ENCODE measurements at places on chromosomes 16 and 17.

DNA sequence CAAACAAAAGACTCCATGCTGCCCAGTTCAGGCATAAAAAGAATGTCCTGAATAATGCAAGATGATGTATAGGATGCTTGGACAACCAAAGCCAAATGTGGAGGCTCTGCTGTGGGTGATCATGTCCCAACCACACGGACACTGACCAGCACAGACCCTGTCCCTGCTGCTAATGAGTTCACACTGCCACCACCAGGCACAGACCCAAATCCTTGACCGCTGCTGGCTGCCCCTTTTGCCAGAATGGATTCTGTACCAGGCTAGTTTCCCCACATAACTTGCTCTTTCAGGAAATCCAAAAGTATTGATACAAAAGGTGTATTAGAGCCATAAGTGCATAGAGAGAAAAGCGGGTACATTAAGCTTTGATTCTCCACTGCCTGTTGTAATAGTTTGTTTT is 60.9 kb downstream of the XYLT1 start:
- DNase-seq, result no peak

- DNase-seq, result no peak
Observed at GRCh38 chr17:29650396-29650795, 27.7 kb upstream of the CORO6 start.

- no peak for DNase-seq
Observed at GRCh38 chr16:12459391-12460063, 344.2 kb downstream of the CPPED1 start.

DNA sequence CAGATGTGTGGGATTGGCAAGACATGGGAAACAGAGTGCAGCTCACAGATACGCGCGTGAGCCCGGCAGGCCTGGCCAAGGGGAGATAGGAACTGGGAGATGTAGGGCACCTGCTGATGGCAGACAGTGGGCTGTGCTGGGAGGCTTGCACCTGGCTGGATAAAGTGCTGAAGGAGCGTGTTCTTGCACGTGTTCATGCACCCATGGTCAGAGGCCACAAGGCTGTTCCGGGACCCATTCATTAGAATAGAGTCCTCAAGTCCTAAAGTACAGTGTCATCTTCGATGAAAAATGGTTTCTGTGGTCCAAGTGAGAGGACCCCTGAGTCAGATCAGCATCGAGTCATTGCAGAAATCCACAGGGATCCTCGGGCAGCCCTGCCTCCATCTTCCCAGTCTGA is 236.4 kb downstream of the CCDC182 start:
- DNase-seq, result no peak

DNA sequence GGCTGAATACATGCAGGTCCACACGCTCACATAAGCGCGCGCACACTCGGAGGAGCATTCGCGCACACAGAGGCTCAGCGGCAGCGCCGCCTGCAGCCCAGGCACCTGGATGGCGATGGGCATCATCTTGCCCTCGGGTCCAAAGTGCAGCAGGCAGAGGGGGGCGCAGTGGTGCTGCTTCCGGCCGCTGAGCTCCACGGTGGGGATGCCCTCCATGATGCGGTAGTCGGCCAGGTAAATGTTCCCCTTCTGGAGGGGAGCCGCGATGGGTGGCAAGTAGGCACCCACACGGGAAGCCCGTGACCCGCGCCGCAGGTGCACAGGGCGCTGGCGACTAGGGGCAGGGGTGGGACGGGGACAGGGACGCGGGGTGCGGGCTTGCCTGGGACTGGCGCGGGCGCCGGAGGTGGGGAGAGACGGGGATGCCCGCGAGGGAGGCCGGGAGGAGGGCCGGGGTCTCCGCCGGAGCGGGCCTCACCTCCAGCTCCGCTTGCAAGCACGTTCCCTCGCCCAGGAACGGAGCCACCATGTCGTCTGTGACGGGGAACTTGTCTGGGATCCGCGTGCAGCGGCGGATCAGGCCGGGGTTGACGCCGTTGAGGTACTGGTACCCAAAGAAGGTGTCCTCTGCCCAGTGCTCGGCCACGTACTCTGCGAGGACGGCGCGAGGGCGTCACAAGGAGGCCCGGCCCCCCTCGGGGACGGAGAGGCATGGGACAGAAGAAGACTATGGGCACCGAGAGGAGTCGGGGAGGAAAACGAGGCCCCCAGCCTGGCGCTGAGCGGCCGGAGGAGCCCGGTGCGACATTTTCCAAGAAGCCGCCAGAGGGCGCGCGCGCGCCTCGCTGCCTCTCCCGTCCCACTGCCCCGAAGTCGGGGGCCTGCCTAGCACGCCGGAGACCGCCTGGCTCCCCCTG is 8.0 kb downstream of the ALOX12B start:
- peak; percentile 88 for DNase-seq

GRCh38 chr17:41474863-41475262 is 6.1 kb downstream of the KRT35 start:
- no peak for DNase-seq

DNA sequence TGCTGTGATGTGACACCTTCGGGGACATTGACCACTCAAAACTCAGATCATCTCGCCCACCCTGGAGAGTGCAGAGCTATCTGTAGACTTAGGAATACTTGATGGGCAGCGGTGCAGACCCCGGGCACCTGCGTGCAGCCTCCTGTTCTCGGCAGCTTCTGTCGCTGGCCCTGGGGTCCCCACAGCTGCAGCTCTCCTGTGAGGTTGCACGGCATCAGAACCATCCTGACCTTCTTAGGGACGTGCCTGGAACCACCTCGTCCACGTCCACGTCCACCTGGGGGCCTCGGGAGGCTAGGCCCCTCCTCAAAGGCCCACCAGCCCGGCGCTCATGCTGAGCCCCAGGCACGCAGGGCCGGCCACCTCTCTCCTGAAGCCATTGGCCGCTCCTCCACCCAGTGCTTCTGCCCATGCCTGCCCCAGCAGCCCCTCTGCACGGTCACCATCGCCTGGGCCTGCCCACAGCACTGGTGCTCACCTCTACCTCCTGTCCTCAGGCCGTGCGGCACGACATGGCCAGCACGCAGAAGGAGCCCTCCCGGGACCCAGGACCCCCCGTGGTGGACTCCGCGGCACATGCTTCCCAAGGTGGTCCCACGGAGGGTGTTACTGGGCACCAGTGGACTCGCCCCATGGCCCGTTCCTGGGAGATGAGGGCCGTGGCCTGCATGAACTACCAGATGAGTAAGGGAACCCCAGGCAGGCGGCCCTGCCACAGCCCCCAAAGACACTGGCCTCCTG is 2.3 kb upstream of the WFIKKN1 start:
- DNase-seq, result no peak

- DNase-seq, result no peak
Observed at GRCh38 chr17:14997290-14997689, 267.8 kb downstream of the PMP22 start.

- no peak for DNase-seq
Observed at GRCh38 chr17:47999582-47999981, 28.7 kb downstream of the CDK5RAP3 start.

GRCh38 chr16:14354561-14355351 is 275.3 kb downstream of the PARN start:
- DNase-seq, result no peak

GRCh38 chr17:36889770-36890349 is 47.4 kb upstream of the LHX1 start:
- no peak for DNase-seq

DNA sequence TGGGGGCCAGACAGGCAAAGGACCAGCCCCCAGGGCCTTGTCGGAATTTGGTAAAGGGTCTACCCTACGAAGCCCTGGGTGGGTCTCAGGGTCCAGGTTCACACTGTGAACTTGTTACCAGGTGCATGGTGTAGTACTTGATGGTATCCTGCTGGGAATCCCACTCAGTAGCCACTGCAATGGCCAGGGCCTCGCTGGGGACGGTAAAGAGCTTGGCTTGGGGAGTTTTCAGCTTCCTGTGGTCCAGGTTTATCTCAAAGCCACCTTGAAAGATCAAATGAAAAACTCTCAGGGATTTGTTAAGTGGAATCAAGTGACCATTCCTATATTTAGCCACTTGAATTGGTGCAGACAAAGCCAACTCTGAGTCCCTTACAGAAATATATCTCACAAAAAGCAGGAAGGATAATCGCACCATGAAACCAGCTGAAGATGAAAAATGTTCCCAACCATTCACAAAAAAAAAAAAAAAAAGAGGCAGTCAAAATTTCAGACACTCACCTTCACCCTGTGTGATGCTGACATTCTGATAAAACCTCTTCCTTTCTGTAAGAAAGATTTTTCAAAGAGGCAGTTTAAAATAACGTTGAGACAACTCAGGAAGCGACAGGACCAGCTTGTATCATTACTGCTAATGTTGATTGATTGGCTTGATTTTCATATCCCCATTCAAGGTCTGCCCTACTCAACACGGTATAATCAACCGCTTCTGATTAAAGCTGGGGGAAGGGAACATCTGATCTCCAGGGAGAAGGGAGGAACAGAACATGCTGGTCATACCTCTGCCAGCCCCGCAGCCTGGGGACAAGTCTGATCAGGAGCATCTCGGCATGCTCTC is 10.6 kb downstream of the ATPAF2 start:
- no peak for DNase-seq

GRCh38 chr17:40071313-40072039 is 8.7 kb downstream of the THRA start:
- peak; percentile 16 for DNase-seq

- peak; percentile 89 for DNase-seq
Observed at GRCh38 chr16:2468233-2468724, 2.8 kb upstream of the NTN3 start.

DNA sequence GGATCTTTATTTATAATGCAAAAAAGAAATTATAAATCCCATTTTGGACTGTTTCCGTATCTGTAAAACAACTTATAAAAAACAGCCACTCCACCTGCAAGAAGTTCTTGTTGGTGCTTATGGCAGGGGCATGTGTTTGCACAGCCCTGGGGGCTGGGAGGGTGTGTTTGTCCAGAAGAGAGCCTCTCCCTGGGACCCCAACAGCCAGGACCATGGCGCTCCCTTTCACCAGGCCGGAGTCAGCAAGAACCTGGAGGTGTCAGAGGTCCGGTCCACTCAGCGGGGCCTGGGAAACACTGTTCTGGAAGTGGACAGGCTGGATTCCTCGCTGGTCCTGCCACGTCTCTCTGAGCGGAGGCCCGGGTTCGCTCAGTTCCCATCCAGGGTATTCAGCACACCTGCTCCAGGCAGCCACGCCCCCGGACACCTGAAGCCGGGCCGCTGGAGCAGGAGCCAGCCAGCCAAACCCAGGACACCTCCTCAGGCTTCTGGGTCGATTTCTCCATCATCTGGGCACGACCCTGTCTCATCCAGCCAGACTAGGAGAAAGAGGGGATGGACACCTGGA is 18.9 kb upstream of the GINS2 start:
- DNase-seq, result peak; percentile 2

DNA sequence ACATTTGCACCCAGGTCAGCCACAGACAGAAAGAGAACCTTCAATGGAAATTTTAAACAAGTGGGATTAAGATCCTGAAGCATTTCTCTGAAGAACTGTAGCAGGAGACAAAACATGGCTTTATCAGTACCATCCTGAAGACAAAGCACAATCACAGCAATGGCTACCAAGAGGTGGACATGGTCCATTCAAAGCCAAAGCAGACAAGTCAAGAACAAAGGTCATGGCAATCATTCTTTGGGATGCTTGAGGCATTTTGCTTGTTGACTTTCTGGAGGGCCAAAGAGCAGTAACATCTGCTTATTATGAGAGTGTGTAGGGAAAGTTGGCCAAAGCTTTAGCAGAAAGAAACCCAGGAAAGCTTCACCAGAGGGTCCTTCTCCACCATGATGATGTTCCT is 248.2 kb downstream of the TOX3 start:
- no peak for DNase-seq

DNA sequence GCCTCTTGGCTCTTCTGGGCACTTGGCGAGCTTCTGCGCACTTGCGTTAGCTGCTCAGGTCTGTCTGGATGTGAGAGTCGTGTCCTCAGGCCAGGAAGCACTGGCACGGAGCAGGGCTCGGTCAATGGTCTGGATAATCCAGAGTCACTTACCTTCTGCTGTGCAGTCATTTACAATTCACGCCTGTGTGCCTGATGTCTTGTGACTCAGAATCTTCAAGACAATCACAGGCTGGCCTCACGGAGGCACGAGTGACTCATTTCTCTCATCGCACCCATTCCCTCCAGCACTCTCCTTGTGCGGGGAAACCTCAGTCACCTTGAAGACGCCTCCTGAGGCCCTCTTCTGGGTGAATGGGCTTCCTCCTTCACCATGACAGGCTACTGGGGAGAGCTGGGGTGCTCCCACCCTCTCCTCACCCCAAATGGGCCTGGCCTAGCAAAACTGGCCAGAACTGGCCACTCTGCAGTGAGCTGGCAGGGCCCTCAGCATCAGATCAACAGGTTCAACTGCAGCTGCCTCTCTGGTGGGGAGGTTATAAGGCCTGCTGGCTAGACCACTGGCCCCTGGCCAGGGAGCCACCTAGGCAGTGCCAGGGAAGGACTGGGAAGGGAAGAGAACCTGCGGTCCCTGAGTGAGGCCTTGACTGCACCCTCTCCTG is 1.9 kb upstream of the CAPN15 start:
- no peak for DNase-seq

DNA sequence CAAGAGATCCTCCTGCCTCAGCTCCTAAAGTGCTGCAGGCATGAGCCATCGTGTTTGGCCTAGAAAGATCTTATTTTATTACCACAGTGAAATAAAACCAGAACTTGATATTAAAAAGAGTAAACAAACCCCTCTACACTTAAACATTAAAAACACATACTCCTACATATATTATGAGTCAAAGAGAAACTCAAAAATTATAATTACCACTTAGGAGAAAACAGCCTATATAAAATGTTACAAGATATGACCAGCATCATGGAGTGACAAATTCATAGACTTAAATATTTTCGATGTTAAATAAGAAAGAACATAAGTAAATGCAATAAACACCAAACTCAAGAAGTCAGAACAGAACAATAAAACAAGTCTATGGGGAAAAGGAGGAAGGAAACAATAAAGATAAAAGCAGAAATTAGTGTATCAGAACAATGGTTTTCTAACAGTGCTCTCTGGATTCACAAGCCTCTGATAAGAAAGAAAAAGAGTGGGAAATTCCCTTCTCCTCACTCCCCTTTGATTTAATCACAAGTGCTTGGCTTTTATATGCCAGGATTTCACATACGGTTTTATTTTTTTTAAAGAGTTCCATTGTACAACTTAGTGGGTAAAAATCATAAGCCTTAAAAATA is 23.0 kb downstream of the SKAP1 start:
- no peak for DNase-seq

GRCh38 chr17:41739661-41740352 is 5.4 kb upstream of the HAP1 start:
- DNase-seq, result no peak

DNA sequence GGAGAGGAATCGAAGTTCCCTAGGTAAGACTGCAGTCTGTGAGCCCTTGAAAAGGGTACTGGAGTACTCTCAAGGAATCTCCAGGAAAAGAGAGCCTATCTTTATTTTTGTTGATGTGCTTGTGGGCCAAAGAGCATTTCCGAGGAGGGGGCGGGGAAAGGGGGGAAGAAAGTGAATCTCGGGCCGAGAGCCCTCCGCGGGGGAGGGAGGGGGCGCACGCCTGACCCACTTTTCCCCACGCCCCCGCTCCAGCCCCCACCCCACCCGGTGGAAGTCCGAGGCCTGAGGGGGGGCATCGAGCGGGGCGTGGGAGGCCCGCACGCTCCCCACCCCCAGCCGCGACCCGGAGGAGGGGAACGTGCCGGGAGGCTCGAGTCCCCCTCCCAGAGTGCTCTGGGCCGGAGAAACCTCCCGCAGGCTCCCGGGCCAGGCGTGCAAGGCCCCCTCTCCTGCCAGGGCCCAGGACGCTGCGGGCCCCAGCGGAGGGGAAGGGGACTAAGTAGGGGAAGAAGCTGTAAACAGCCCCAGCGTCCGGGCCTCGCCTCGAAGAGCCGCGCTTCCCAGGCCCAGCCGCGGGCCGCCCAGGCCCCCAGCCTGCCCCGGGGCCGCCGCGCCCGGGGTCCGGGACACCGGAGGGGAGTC is 444 bp downstream of the HELZ start:
- no peak for DNase-seq

GRCh38 chr17:76018340-76018680 is 8.8 kb downstream of the EVPL start:
- DNase-seq, result no peak
